Activated CD8-positive, alpha-beta T cell treated with anti-CD3 and anti-CD28 coated beads, Interleukin-2, amount 10 ng/mL, durations not matched to agents 7 days and 5 days (primary cell): ENCODE measurements at places on chromosomes 4 and X. TPM values are rescaled to one million over a fixed set of nuclear protein-coding genes. Genes with fewer than 3 reads are reported as not detected.

- peaks cover 3% of the 10 kb centered on the region for H3K27me3 ChIP-seq
- no peak for DNase-seq
- no peak overlapping the region for H3K4me3 ChIP-seq
Observed at GRCh38 chr4:46954643-46955042, 38.7 kb downstream of the GABRA4 start.

DNA sequence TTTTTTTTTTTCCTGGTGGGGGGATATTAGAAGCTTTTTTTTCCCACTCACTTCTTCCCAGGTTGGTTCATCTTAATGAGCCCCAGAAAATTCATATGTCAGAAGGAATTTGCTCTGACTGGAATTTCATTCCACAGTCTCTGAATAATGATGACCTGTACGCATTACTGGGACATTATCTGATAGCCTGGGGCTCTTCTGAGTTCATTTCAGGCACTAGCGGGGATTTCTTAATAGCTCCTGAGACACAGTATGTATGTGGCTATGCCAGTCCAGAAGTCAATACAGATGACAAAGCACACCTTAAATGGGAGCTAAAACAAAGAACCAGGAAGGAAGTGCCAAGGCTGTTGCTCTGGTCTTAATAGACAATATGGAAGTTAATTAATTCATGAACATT lies 295.2 kb upstream of the IGFBP7 start:
- no peaks in the 10 kb centered on the region for H3K27me3 ChIP-seq
- no peaks in the 10 kb centered on the region for H3K36me3 ChIP-seq
- no peak overlapping the region for H3K4me3 ChIP-seq
- no peaks in the 10 kb centered on the region for H3K4me1 ChIP-seq
- no peak overlapping the region for H3K27ac ChIP-seq
- DNase-seq, result no peak

- no peak for DNase-seq
- H3K27me3 ChIP-seq, result no peaks in the 10 kb centered on the region
- no peaks in the 10 kb centered on the region for H3K4me1 ChIP-seq
Observed at GRCh38 chr4:102678107-102678506, 82.7 kb downstream of the MANBA start.

Gene ZNF185
- 0.97 TPM for total RNA-seq

- no peaks in the 10 kb centered on the region for H3K4me1 ChIP-seq
- peaks cover 18% of the 10 kb centered on the region for H3K27me3 ChIP-seq
- H3K36me3 ChIP-seq, result no peaks in the 10 kb centered on the region
- no peak overlapping the region for H3K4me3 ChIP-seq
Observed at GRCh38 chr4:151227731-151228130, 49.2 kb upstream of the PRSS48 start.

- H3K27me3 ChIP-seq, result no peaks in the 10 kb centered on the region
- H3K27ac ChIP-seq, result no peak overlapping the region
- no peak overlapping the region for H3K4me3 ChIP-seq
- H3K36me3 ChIP-seq, result no peaks in the 10 kb centered on the region
- DNase-seq, result no peak
Observed at GRCh38 chr4:124737619-124738018, 25.1 kb upstream of the ANKRD50 start.

DNA sequence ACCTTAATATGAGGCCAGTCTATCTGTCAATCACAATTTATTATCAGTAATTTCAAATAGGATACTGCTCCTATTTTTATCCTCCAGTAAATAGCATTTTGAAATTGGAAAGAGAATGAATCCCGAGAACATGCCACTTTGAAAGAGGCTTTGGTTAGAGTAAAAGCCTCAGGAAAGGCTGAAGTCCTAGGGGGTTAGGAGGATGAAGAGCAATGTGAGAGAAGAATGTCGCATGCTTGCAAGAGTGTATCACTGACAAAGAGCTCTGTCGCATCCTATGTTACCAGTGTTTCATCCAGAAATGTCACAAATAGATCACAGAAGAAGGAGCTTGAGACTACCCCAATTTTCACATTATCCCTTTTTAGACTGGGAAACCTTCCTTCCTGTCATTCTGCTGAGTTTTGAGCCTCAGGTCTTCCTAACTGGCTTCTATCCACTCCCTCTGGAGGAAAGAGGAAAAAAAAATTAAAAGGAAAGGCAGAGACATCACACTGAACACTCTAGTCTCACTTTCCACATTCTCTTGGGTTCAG lies 39.8 kb downstream of the GPM6A start:
- no peak overlapping the region for H3K4me3 ChIP-seq
- no peaks in the 10 kb centered on the region for H3K36me3 ChIP-seq
- DNase-seq, result no peak
- no peaks in the 10 kb centered on the region for H3K4me1 ChIP-seq
- H3K27ac ChIP-seq, result no peak overlapping the region
- no peaks in the 10 kb centered on the region for H3K27me3 ChIP-seq

DNA sequence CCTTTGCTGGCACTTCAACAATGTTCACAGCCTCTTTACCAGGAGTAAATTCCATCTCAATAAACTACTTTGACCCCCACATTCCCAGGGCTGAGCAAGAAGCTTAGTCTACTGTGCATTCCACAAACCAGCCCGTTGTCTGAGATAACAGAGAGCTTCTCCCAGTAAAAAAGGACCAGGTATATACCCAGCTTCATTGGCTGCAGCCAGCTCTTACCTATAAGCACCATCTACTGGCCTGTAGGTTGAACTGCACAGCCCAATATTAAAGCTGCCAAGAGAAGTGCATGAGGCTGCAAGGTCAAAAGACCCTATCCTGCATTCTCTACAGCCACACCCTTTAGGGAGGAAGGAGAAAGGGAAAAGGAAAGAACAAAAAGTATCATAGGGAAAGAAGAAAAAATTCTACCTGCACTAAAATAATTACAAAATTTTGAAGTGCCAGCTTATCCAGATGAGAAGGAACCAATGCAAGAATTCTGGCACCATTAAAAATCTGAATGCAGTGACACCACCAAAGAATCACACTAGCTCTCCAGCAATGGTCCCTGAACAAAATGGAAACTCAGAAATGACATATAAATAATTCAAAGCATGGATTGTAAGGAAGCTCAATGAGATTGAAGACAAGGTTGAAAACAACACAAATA lies 45.7 kb upstream of the INTU start:
- H3K36me3 ChIP-seq, result no peaks in the 10 kb centered on the region
- H3K4me1 ChIP-seq, result no peaks in the 10 kb centered on the region
- no peaks in the 10 kb centered on the region for H3K27me3 ChIP-seq
- no peak overlapping the region for H3K27ac ChIP-seq
